ENCODE measurements at places on chromosomes 7 and 10.

- DNase-seq: no peak
Measured at GRCh38 chr7:100022621-100023020, 7.2 kb downstream of the ZKSCAN1 start.

GRCh38 chr7:6159097-6159483, 113.3 kb downstream of the CYTH3 start:
- DNase-seq: no peak

- no peak for DNase-seq
Measured at GRCh38 chr7:119996634-119997033, 276.3 kb upstream of the KCND2 start.

DNA sequence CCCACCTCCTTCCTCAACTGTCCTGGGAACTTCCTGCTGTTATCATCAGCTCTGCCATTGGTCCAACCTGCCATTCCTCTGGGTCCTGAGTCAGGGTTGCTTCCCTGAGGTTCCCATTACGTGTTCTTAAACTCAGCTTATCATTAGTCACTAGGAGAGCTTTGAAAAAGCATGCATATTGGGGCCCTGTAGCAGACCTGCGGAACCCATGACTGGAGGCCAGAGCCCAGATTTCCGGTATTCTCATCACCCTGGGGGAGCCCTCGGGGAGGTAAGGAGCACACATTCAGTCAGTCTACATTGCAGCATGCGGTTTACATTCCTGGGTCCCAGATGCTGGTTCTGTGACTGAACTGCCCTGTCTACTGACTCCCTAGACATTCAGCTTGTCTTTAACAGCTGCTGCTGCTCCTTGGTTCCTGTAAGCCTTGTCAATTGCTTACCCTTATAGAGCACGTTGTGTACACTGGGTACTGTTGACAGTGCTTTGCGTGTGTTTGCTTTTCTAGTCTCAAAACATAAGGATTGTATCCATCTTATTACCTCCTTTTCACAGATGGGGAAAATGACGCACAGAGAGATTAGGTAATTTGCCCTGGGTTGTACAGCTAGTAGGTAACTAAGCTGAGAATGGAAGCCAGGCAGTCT, 12.8 kb downstream of the CDHR3 start:
- no peak for DNase-seq

GRCh38 chr7:17027143-17027788, 145.5 kb upstream of the AGR3 start:
- DNase-seq: no peak

DNA sequence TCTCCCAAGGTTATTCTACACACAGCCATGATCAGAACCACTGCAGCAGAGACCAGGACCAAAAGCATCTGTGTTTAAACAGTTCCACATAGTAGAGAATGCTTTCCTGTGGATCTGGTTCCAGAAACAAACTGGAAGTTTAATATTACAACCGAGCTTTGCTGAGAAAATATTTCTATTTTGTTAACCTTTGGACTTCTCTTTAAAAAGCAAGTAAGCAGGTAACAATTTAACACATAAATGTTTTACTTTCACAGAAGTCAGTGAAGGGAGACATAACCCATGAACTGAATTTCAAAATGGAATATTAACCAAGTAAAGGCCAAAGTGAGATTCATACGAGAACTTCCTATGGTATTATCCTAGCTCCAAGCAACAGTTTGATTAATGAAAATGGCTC, 98.6 kb upstream of the PHYHIPL start:
- DNase-seq: no peak

DNA sequence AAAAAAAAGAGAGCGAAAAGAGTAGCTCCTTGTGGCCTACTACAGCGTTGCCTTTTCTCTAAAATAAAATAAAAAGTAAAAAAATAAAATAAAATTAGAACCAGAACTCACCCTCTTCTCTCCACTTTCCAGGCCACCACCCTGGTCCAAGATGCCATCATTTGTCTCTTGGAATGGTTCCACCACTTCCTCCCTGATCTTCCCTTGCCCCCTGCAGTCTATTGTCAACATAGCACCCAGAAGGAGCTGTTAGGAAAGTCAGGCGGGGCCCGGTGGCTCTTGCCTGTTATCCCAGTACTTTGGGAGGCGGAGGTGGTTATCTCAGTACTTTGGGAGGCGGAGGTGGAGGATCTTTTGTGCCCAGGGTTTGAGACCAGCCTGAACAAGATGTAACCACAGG, 7.6 kb upstream of the GRID2IP start:
- DNase-seq: no peak

Measured in T follicular helper cell (primary cell).